H9 (cell line): ENCODE measurements at places on chromosomes 3 and 15.

- DNase-seq: no peak
Observed at GRCh38 chr3:146502887-146503460, 33.6 kb upstream of the PLSCR2 start.

DNA sequence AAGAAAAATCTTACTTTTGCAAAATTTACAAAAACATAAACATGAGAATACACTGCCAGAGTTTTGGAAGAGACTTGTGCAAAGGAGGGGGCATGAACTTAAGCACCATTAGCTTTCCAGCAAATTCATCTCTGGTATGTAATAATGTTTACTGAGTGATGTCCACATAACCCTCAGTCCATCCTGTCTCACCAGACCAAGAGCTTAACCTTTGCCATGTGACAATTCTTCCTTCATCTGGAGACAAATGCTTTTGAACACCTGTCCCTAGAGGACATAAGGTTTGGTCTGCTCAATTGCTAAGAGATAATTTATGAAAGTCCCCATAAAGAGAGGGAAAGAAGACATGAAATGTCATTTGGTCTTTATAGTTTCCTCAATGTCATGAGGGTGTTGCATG is 412.3 kb downstream of the ERC2 start:
- no peak for DNase-seq

DNA sequence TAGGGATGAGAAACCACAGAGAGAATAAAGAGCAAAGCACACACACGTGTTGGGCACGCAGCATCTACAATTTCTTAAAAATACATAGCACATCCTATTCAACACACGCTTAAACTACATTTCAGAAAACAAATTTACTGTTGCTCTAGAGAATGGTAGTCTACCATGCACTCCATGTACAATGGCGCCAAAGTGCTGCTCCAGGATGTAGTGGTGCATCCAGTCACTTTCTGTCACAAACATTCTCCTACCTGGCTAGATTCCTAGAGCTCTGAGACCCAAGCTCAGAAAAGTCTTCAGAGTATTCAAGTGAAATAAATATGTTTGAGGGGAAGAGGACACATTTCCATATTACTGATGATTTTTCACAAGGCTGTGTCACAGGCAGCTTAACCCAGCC is 374.3 kb downstream of the CTNNB1 start:
- DNase-seq: no peak

DNA sequence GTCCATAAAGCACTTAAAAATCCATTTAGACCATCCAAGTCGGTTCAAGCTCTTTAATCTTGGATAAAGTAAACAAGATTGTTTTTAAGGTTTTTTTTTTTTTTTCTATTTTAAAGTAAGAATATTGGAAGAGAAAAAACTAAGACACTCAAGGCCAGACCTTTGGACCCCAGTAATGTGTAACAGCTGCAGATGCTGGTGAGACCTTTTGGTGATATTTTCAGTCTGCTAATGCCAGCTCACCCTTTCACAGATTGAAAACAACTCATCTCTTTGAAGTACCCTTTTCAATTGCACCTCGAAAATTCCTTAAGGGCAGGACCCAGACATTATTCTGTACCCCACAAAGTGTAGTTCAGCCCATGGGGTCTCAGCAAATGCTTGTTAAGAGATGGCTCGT is 260.7 kb upstream of the CTNNB1 start:
- no peak for DNase-seq
